ENCODE measurements at places on chromosomes 5 and 9. TPM values are rescaled to one million over a fixed set of nuclear protein-coding genes. Genes with fewer than 3 reads are reported as not detected.

Gene FAM78A
- total RNA-seq: 2.9 TPM

Gene PCDHA3
- 0.06 TPM for total RNA-seq

Gene SLC27A6
- 0.14 TPM for total RNA-seq

Gene DPYSL3
- 12.0 TPM for total RNA-seq

Gene MARVELD2
- 48.0 TPM for total RNA-seq

Gene QRFP
- total RNA-seq: not detected
